ENCODE measurements at places on chromosomes 11 and 22.

- DNase-seq = no peak
Observed at GRCh38 chr11:80393210-80393609, 952.4 kb upstream of the TENM4 start.

DNA sequence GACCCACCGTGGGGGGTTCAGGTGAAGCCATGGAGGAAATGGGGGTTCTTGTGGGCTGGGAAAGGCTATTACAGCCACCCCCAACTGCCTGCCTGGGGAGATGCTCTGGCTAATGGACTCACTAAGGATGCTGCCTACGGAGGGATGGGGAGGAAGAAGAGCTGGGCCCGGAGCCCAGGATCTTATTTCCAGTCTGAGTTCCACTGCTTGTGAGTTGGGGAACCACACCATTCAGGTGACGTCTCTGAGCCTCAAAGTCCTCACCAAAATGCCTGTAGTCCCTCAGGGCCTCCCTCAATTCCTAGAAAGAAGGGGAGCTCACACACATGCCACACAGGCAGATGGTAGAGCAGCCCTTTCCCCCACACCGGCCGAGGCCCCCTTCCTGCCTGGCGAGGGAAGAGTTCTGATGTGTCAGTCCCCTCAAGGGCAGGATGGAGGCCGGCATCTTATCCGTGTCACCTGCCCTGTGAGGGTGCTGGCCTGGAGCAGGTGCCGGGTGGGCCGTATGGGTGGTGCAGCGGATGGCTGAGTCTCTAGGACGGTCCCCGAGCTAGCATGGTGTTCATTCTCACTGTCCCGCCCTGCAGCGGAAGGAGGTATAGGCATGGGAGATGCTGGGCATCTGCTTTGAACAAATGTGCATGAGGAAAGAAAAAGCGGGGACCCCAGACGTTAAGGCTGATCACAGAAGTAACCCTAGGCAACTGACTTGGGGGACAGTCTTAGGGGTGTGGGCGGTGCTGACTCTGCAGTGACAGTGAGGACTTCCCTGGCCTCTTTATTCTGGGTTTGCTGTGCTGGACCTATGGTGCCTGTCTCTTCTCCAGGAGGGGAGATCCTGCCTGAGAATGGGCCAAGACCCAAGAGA, 15.7 kb downstream of the MRGPRF start:
- no peak for DNase-seq

GRCh38 chr11:61976813-61977475, 9.5 kb upstream of the FTH1 start:
- DNase-seq = no peak

DNA sequence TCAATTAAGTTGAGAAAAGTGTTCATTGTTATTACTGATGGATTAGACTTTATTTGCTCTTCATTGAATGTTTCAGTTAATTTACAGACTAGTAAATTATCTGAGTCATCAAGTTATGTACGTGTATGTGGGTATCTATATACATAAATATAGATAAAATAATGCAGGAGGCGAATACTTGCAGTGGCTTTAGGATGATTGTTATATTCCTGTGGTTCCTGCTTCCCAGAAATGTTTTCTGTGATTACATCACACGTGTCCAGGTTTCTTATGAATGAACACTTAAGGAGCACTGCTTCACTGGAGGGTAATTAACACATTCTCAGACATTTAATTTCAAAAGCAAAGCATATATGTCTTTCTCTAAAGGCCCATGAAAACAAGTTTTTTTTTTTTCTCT, 28.4 kb downstream of the YAP1 start:
- no peak for DNase-seq

GRCh38 chr22:26210334-26210733, 41.1 kb downstream of the SEZ6L start:
- no peak for DNase-seq

GRCh38 chr11:3824714-3825472, 15.9 kb downstream of the RHOG start:
- DNase-seq = peak; percentile 65

DNA sequence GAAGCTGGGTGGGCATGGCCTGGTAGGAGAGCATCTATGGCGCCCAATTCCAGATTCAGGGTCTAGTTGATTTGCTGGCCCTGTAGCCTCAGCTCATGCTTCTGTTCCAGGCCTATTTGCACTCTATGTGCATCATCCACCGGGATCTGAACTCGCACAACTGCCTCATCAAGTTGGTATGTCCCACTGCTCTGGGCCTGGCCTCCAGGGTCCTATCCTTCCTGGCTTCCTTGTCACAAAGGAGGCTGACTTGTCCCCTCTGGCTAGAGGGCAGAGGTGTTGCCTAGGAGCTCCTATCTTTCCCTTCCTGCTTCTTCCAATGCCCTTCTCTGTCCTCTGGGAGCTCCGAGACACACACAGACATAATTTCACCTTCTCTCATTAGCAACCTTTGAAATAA, 21.3 kb downstream of the PIK3IP1 start:
- DNase-seq = no peak

GRCh38 chr11:119741369-119742262, 12.6 kb upstream of the NECTIN1 start:
- no peak for DNase-seq

GRCh38 chr22:40857309-40857855, 434 bp downstream of the XPNPEP3 start:
- no peak for DNase-seq

DNA sequence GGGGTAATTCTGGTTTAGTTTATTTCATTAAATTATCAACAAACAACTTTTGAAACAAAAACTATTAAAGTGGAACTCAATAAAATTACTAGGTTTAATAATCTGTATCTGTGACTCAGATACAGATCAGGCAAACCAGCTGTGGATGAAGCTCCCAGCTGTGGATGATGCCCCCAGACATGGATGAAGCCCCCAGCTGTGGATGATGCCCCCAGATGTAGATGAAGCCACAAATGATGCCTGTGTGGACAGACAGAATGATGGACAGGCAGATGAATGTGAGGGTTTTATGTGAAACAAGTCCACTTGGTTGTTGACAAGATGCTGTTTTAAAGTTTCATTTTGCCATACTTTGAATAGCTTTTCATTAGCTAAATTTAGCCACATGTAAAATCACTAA, 5.8 kb upstream of the ZNF74 start:
- no peak for DNase-seq

DNA sequence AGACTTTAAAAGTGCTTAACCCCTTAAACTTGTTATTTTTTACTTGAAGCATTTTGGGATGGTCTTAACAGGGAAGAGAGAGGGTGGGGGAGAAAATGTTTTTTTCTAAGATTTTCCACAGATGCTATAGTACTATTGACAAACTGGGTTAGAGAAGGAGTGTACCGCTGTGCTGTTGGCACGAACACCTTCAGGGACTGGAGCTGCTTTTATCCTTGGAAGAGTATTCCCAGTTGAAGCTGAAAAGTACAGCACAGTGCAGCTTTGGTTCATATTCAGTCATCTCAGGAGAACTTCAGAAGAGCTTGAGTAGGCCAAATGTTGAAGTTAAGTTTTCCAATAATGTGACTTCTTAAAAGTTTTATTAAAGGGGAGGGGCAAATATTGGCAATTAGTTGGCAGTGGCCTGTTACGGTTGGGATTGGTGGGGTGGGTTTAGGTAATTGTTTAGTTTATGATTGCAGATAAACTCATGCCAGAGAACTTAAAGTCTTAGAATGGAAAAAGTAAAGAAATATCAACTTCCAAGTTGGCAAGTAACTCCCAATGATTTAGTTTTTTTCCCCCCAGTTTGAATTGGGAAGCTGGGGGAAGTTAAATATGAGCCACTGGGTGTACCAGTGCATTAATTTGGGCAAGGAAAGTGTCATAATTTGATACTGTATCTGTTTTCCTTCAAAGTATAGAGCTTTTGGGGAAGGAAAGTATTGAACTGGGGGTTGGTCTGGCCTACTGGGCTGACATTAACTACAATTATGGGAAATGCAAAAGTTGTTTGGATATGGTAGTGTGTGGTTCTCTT, 2.8 kb downstream of the MALAT1 start:
- no peak for DNase-seq

- peak; percentile 94 for DNase-seq
Observed at GRCh38 chr11:65888163-65888814, at the start of gene FIBP. TSS of gene FIBP (minus strand) at chr11:65888471. CDS start at chr11:65888418, 53 bp downstream.

DNA sequence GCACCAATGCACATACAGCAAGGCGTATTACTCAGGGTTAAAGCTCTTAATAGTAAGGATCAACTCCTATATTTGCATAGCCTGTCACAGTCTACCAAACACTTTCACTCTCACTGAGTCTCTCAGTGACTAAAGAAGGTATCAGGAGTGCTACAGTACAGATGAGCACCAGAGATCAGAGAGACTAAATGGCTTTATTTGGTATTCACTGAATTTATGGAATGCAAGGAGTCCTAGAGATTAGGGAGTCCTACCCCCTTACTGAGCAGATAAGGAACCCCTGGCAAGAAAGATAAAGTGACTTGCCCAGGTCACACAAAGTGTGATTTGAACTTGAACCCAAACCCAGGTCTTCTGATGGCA, 396.4 kb upstream of the CCDC90B start:
- DNase-seq = no peak

DNA sequence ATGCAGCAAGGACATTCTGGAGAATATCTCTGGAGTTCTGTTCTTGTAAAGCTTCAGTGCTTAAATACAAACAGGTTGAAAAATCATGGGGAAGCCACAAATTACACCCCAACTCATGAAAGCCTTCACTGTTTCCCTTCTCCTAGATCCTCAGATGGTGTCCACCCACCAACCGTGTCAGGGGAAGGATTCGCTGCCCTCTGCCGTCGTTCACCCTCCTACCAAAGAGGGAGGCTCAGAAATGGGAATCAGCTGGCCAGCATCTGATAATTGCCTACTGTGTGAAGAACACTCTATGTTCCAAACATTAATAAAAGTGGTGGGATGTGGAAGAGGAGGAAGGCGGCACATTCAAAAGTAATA, 7.4 kb upstream of the HEPACAM start:
- DNase-seq = no peak

- no peak for DNase-seq
Observed at GRCh38 chr22:39592081-39593065, 21.8 kb downstream of the CACNA1I start.

DNA sequence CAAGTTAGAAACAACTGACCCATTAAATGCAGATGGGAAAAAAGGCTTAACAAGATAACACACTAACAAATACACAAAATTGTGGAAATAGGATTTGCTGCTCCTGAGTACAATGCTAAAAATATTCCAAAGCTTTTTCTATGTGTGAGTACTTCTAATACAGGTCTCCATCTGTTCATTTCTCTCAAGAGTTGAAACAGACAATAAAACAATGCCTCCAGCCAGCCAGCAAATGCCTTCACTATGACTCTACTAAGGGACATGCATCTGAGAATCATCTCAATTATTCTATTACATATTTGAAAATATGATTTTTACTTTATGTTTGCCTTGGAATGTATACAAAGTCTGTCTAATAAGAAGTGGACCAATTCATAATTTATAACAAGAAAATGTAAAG, 119.0 kb downstream of the CADM1 start:
- DNase-seq = no peak

GRCh38 chr11:35814081-35814695, 129.7 kb upstream of the LDLRAD3 start:
- no peak for DNase-seq

- DNase-seq = peak; percentile 48
Observed at GRCh38 chr11:78187366-78188285, 800 bp downstream of the KCTD21 start.

GRCh38 chr11:70410276-70411205, 12.2 kb downstream of the CTTN start:
- DNase-seq = no peak

GRCh38 chr11:102802341-102802740, 4.4 kb upstream of the MMP1 start:
- DNase-seq = no peak

DNA sequence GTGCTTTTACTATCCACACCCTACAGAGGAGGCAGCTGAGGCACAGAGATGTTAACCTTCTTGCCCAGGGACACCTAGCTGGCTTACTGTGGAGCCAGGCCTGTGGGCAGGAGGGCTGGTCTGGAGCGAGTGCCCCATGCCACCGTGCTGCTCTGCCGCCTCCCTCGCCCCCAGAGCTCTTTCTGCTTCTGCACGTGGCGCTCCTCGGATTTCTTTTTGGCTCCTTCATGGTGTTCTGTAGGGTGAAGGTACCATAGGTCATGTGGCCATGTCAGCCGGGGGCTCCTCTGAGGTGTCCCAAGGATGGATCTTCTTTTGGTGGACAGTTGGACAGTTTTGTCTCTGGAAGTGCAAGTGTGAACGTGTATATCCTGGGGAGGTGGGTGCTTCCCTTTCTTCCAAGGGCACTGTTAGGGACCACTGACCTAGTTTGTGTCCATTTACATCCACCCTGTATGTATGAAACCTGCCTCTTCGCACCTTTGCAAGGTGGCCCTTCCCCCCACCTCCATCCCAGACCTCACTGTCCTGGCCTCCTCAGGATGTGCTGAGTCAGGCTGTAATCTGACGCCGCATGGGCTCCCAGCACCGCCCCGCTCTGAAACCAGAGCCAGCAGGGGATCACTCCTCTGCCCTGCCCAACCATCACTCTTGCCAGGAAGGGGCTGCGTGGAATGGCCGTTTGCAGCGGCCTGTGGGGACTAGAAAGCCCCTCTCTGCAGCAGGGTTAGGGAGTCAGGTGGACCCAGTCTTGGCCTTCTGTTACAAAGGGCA, 31.7 kb downstream of the POLR3H start:
- DNase-seq = no peak

GRCh38 chr11:21588754-21589153, 604.1 kb upstream of the ANO5 start:
- DNase-seq = no peak

- no peak for DNase-seq
Observed at GRCh38 chr11:132777067-132777975, 755.0 kb downstream of the OPCML start.

- DNase-seq = no peak
Observed at GRCh38 chr11:9259981-9260837, 4.9 kb downstream of the DENND5A start.

DNA sequence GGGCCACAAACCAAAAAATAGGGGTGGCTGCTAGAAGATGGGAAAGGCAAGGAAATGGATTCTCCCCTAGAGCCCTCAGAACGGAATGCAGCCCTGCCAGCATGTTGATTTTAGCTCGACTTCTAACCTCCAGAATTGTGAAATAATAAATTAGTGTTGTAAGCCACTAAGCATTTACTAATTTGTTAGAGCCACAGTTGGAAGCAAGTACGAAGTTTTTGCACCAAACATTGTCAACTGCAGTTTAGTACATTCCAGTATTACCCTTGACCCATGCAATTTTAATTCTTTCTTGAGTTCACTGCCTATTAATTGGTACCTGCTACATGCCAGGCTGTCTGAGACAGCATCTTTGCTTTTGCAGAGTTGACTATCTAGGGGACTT, 32.2 kb downstream of the PARVA start:
- no peak for DNase-seq

GRCh38 chr22:30224161-30224857, 22.2 kb downstream of the LIF start:
- DNase-seq = no peak

- DNase-seq = no peak
Observed at GRCh38 chr11:118537409-118537980, 6.5 kb downstream of the TMEM25 start.
